ENCODE measurements at places on chromosomes 11 and 22.

DNA sequence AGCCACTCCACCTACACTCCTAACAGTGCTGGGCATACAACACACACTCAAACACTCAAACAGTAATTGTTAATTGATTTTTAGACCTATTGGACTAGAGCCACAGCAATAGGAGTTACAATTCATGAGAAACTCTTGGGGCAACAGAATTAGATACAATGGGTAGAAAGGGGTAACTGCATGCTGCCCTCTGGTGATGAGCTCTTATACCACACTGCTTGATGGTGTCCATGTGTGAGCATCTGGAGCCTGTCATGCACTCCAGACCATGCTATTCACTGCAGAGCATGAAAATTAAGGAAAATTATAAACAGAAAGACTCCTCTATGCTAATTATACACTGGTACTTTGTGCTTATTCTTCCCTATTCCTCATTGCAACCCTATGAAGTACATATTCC is 975.5 kb upstream of the CCDC90B start:
- no peak for DNase-seq

GRCh38 chr11:2582946-2583604 is 116.7 kb downstream of the KCNQ1OT1 start:
- no peak for DNase-seq

- no peak for DNase-seq
Measured at GRCh38 chr11:65606876-65607613, 7.0 kb downstream of the MAP3K11 start.

DNA sequence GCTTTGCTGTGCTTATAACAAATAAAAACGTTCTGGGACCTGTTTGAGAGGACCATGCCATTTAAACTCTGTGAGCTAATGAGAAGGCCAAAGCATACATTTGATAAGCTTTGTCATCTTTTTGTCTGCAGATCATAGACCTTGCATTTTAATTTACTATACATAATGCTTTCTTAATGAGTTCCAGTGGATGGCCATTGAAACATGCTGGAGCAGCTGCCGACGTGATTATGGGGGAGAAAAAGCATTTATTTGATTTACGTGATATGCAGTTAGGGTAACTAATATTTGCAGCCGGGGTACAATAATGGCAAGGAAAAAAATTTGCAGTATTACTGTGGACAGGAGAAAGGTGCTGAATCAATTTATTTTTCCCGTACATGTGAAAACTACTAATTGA is 240.2 kb downstream of the FAT3 start:
- DNase-seq, result no peak
